ENCODE measurements at places on chromosomes 12 and 14. TPM values are rescaled to one million over a fixed set of nuclear protein-coding genes. Genes with fewer than 3 reads are reported as not detected.

RIN3 gene
- 0.76 TPM for total RNA-seq

PPP1CC gene
- total RNA-seq, result 137 TPM

CLEC2A gene
- not detected for total RNA-seq

OVCH1 gene
- not detected for total RNA-seq

HECTD4 gene
- 261 TPM for total RNA-seq

CIDEB gene
- 1.8 TPM for total RNA-seq

CLEC6A gene
- not detected for total RNA-seq

POTEG gene
- not detected for total RNA-seq

NTN4 gene
- total RNA-seq, result 0.59 TPM

RNF31 gene
- 88.2 TPM for total RNA-seq

AICDA gene
- total RNA-seq, result not detected

SIX1 gene
- 79.6 TPM for total RNA-seq

SLCO1B1 gene
- not detected for total RNA-seq

SMIM41 gene
- 0.88 TPM for total RNA-seq

AMHR2 gene
- total RNA-seq, result not detected

HOXC12 gene
- not detected for total RNA-seq

C1R gene
- total RNA-seq, result 1.0 TPM

All from glutamatergic neuron (in vitro differentiated cells).